GOT3 (cell line): ENCODE measurements at places on chromosomes 12 and 14.

DNA sequence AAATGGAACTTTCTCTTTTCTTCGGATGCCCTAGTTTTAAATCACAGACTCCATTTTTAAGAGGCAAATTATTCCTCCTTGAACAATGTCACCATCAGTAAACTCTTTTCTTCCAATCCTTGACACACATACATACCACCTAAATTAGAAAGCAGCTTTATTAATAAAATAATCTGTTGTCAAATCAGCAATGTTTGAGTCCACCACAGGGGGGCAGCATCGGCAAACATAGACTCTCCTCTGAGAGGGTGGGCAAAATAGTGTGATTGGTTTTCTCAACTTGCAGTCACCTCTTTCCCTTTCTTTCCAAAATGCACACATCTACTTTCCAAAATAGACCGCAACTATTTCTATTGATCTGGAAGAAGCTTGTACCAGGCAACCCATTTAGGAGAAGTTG is 438.4 kb upstream of the OR4E1 start:
- no peak for DNase-seq

GRCh38 chr14:74501691-74502090 is 8.1 kb downstream of the ISCA2 start:
- DNase-seq, result no peak

GRCh38 chr14:97319691-97320090 is 522.5 kb downstream of the VRK1 start:
- no peak for DNase-seq

DNA sequence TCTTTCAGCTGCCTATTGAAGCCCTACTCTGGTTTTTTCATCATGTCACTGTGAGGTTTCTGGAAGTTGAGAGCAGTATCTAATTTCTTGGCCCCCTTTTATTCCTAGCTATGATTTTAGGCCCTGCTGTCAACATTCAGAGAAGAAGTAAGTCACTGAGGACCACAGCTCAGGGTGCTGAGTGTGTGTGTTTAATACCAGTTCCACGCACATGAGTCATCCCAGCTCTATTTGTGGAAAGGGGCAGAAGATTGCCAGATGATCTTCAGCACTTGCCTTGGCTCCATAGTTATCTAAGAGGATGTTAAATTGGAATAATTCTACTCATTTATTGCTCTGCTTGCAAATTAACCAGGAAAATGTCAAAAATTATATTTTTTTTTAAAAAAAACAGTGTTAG is 65.5 kb upstream of the SLC38A4 start:
- no peak for DNase-seq

- no peak for DNase-seq
These were observed 64.5 kb downstream of the AACS start for GRCh38 chr12:125129591-125130255.

GRCh38 chr12:109165599-109165998 is 49.2 kb downstream of the ACACB start:
- DNase-seq, result no peak

DNA sequence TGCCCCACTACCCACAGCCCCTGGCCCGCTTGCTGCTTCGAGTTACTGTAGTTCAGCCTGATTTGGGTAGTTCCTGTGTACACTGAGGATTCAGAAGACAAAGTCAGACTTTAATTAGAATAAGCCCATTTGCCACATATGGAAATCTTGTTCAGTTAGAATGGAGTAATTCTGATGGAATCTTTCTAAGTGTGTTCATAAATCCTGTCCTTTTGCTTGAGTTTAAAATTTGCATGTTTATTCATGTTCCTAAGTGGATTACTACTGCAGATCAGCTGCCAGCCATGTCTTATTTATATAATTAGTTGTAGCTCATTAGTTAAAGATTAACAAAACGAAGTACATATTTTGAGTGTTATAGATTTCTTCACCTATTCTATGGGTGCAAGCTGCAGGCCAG is 504.5 kb downstream of the PCNX1 start:
- no peak for DNase-seq
